ENCODE measurements at places on chromosomes 11 and 22.

DNA sequence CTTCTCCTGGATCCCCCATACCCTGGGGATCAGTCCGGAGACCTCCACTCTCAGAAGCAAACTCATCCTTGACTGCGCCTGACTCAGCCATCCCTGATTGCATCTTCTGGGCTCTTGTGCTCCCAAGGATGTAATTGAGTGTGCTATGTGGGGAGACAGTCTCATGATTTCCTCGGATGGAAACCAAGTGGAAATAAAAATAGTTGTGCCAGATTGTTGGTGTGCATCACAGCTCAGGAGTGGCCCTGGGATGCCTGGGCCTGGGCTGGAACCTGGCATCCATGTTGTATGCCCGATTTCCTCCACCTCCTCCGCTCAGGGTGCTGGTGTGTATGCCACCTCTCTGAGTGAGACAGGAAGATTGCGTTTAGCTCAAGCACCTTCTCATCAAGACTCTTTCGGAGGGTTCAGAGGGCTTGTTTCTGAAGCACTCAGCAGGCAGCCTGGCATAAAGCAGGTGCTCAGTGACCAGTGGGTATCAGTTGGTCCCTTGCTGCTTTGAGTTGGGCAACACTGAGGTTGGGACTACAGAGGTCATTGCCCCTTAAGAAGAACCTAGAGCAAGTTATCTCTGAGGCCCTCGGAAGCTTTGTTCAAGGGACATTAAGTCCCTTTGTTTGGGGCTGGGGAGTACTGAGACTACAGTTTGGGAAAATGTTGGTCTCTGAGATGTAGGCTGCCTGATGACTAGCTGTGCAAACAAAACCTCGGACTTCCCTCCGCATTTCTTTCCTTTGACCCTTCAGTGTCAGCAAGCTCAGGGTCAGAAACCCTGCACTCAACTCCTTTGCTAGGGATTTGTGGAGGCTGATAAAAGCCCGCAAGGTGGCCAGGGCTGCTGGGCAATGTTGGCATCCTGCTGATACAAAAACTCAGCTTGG is 24.8 kb upstream of the MICAL2 start:
- no peak for DNase-seq

DNA sequence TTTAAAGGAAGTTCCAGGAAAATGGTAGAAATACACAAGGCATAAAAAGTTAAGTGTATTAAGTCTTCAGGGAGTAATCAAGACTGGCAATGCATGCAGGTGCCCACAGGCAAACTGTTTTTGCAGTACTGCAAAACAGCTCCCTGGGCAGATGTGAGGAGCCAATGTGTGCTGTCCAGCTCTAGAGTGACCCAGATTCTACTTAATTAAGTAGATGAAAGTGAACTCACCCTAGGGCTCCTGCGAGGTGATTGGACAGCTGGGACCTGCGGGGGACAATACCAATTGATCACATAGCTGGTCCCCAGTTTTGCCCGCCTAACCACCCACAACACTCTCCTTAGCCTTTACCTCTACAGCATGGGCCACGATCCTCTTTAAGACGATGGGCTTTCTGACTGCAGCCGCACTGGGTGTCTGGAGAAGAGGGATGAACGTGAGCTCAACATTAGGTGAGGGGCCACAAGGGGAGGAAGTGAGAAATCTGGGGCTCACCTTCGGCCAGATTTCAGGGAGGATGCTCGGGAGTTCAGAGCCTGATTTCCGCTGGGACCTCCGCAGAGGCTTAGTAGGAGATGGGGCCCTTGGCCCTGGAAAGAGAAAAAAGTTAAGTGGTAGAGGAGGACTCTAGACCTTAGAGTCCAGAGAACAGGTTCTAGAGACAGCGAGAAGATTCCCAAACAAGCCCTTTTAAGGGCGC is 556 bp downstream of the CDCA5 start:
- DNase-seq = no peak

DNA sequence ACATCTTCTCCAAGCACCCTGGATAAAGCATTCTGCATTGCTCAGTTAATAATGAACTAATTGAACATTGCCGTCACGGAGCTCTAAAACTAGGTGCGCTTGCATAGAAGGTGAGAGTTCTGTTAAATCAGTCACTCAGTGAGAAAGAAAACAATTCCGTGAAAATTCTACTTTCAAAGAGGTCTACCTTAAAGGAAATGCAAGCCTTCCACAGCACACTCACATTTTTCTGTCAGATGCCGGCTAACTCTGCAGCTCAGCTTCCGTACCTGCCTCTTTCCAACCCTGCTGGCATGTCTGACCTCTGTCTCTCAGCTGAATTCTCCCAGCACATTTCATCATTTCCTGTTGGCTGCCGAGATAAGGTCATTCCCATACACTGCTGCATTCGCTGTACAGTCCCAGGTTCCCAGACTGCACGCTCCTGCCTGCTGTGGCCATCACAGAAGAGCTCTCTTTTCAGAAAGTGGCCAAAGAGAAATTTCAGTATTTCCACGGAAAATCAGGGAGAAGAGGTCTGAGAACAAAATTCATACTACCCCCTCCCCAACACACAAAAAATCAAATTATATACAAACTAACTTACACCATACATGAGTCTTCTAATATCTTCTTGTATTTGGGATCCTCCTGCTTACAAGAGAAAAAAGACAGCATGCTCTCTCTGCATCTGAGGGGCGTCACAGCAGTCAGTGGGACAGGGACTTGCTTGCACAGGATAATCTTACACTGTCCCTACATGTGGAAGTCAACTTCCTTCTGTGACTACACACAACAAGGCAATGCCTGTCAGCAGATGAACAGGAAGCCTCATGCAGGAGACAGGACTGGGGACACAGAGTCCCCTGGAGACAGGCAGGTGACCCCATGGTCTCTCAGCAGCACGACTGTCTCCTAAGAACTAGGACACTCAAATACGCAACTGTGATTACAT is 55.1 kb downstream of the PACSIN2 start:
- no peak for DNase-seq

- DNase-seq = no peak
These were observed 160.4 kb downstream of the ATG16L2 start for GRCh38 chr11:72974487-72975205.

- no peak for DNase-seq
These were observed 46.0 kb downstream of the RPL27A start for GRCh38 chr11:8728563-8728962.

GRCh38 chr11:3855808-3856491 is 486 bp downstream of the STIM1 start:
- no peak for DNase-seq

GRCh38 chr11:7531011-7531410 is 17.2 kb downstream of the PPFIBP2 start:
- no peak for DNase-seq

DNA sequence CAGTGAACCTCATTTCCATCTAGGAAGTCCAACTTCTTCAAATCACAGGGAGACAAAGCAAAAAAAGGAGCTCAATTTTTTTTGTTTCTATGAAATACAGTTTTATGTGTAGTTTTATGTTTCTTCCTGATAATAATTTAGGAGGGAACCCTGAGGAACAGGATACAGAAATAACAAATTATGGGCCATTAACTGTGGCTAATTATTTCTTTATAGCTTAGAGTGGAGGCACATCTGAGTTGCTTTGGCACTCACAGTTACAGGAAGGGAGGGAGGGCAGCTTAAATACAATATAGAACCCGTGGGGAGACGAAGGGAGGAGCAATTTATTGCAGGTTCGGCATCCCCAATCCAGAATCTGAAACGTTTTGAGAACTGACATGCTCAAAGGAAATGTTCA is 37.1 kb upstream of the HORMAD2 start:
- no peak for DNase-seq

GRCh38 chr22:35542157-35542938 is 1.7 kb downstream of the RASD2 start:
- DNase-seq = no peak

DNA sequence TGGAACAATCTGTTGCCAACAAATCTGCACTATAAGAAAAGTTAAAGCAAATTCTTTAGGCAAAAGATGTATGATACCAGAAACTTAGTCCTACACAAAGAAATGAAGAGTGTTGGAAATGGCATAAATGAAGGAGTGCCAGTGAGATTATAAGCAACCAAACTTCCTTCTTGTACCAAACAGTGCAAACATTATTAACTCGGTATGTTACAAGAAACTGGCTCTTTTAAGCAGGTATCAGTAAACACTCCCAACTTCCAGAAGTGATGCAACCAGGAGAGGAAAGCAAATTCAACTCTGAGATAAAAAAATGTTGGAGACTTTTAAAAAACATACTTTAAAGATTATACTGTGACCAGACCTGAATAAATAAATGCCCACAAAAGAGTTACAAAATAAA is 28.5 kb downstream of the COPB1 start:
- DNase-seq = no peak

- no peak for DNase-seq
These were observed 159.6 kb downstream of the KIRREL3 start for GRCh38 chr11:126840975-126841374.

- no peak for DNase-seq
These were observed 392.1 kb downstream of the NTM start for GRCh38 chr11:131762346-131763110.

GRCh38 chr22:48926643-48927042 is 901.0 kb downstream of the BRD1 start:
- DNase-seq = no peak

DNA sequence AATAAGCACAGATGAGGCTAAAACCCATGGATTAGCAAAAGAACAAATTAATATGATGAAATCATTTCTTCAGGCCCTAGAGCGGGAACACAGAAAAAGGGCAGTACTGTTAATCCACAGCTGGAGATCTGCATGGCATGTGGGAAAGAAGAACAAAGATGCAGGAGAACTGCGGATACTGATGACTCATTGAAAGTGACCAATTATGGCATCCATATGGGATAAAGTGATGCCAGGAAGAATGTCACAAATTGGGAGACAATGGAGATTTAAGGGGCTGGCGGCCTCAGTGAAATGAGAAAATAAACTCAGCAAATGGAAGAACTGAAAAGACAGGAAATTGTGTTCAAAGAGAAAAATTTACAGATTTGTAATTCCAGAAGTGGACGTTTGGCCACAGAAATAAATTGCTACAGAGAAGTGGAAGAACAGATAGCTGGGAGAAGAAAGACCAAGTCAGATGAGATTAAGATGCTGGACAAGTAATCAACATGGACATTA is 39.4 kb downstream of the SIK3 start:
- DNase-seq = no peak

- DNase-seq = no peak
These were observed 186.0 kb upstream of the CNTN5 start for GRCh38 chr11:98834776-98835175.

DNA sequence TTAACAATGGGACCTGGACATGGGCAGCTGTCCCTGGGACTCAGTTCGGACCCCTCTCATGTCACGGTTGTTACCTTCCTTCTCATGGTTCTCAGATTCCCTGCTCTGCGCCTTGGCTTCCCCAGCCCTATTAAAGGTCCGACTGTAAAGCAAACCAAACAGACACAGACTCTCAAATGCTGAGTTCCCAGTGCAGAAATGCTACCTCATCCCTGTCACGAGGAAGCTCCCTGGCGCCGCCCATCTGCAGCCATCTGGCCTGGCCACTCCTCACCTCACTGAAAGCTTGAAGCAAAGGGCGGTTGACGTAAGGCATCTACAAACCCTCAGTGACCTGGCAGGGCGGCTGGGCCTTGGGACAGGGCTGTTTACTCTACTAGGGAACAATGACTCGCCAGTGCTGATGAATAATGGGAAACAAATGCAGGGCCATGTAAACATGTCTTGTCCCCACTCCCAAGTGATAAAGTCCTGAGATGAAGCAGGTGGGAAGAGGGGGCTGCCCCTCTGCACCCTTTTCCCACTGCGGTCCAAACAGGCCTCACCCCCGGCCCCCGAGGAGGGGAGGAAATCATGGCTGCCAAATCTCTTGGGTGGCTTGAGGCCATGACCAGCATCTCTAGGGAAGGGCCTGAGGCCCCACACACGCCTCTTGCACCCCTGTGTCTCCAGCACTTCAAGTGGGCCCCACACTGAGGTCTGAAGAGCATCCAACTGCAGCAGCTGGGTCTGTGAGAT is 49.3 kb downstream of the SCUBE1 start:
- no peak for DNase-seq

- DNase-seq = no peak
These were observed 16.9 kb upstream of the AMOTL1 start for GRCh38 chr11:94751218-94751609.

DNA sequence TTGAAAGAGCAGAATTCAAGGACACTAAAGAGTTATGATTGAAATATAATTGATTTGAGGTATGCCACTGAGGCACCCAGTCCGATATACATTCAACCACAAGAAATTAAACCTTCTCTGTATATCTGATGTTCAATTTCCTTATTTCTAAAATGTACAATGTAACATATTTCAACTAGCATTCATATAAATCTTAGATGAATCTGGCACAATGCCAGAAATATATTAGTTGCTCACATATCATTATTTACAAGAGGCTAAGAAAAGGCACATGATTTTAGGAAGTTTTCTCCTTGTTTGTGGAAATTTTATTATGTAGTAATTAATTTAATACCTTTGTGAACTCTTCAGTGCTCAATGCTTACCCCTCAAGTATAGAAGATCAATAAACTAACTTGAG is 532.3 kb downstream of the KCNA4 start:
- DNase-seq = no peak

GRCh38 chr11:134792044-134792443 is 380.0 kb upstream of the B3GAT1 start:
- no peak for DNase-seq

- DNase-seq = no peak
These were observed 36.5 kb upstream of the ARFGAP3 start for GRCh38 chr22:42893371-42894150.

Measured in activated T-helper 1 cell treated with anti-CD3 and anti-CD28 coated beads, Interleukin-2, amount 50 U/mL, for 16 hours (primary cell).